ENCODE measurements at places on chromosomes 13 and 19.

GRCh38 chr19:32530773-32531172 is 50.2 kb upstream of the PDCD5 start:
- no peak for DNase-seq

GRCh38 chr19:12774588-12775555 is at the start of gene HOOK2:
Gene HOOK2, minus strand, starts transcription at chr19:12775552. Its CDS starts 103 bp downstream, at chr19:12775449.
- DNase-seq, result peak; percentile 17

DNA sequence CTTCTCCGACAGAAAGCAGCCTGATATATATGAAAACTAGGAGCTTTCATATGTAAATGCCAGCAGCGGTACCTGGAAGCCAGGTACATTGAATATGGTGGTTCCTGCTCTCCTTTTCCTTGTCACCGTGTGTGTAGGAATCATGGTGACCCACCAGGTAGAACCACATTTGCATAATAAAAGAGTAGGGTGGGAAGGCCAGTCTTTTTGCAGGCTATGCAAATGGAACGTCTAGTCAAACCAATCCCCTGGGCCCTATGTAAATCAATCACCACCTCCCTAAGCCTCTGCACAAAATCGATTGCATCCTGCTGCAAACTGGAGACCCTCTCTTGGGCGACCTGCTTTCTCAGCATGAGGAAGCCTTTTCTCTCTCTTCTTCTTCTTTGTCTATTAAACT is 22.2 kb upstream of the ZNF181 start:
- DNase-seq, result no peak

GRCh38 chr19:37979547-37980082 is 72.6 kb downstream of the SIPA1L3 start:
- no peak for DNase-seq

DNA sequence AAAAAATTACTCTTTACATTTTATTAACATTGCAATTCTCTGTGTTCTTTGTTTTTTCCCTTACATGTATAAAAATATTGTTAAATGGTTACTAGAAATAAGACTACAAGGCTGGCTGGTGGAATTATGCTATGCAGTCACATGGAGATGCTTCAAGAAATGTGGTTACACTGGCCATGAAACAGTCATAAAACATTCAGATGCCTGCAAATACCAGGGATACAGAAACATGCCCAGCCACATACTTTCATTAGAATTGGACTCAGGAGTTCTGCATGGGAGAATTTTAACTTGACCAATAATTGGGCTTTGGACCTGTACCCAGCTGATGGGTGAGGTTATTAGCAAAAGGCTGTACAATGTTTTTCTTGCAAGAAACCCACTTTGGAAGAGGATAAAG is 1407.7 kb upstream of the SLC10A2 start:
- no peak for DNase-seq

- DNase-seq, result no peak
These were observed 276.1 kb downstream of the NALCN start for GRCh38 chr13:101140087-101140770.

DNA sequence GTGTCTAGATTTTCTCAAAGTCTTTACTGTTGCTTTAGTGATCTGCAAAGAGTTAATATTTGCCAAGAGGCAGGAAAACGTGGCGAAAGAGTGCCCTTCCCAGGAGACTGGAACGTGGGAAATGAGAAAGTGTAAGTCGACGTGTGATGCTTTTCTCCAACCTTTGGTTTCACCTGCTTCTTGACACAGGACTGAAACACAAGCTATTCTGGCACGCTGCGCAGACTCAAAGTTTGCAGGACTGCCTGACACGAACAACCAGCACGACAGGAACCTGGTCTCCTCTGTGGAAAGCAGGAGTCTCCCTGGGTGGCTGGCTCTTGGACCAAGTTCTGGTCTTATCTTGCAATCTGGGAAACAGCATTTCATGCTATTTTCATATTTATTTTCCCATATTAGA is 28.6 kb downstream of the RFXAP start:
- DNase-seq, result no peak

GRCh38 chr13:44331912-44332851 is 41.4 kb upstream of the SERP2 start:
- DNase-seq, result no peak

- DNase-seq, result no peak
These were observed 4.9 kb upstream of the SBK3 start for GRCh38 chr19:55550321-55550650.
